ENCODE measurements at places on chromosomes 3 and 15.
A peak's percentile ranks its signal among the peaks of the same experiment; 100 is the strongest.

DNA sequence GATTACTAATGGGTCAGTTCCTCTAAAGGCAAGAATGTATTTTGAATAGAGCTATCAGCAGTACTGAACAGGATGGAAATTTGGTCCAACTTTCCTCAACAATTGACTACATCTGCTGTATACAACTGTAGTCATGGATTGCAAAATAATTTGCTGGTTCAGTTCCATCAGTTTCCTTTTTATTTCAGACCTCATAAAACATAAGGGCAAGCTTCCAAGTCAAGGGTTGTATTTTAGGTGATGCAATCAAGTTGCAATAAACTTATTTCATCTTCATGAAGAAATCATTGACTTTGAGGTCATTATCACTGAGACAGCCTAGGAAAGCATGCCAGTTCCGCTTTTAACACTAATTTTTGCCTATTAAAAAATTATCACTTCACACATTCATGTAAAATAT, 90.4 kb upstream of the TSEN2 start:
- DNase-seq, result no peak

- DNase-seq, result no peak
These were observed 70.5 kb upstream of the WDR72 start for GRCh38 chr15:53829923-53830459.

GRCh38 chr3:18444595-18445400, 19.7 kb upstream of the SATB1 start:
- DNase-seq, result peak; percentile 55

- no peak for DNase-seq
These were observed 1.4 kb downstream of the FYTTD1 start for GRCh38 chr3:197750858-197751737.

DNA sequence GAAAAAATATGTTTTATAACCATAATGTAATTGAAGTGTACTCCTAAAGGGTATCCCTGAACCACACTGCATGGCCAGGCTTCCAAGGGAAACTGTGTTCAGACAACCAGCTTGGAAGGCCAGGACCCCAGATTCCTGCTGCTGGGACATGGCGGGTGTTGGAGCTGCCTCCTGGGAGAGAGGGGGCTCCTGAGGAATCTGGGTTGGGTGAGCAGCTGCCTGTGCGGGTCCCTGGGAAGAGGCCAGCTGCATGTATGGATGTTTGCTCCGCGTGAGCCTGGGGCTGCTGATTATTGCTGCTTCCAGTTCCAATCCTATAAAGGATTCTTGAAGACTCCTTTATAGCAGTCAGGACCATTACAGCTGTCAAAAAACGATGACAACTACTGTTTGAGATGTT, 348.6 kb upstream of the ICE2 start:
- no peak for DNase-seq

- no peak for DNase-seq
These were observed 5.0 kb downstream of the MYD88 start for GRCh38 chr3:38143511-38143910.

- no peak for DNase-seq
These were observed 5.2 kb upstream of the GNAI2 start for GRCh38 chr3:50230794-50231125.
